ENCODE measurements at places on chromosomes 11 and 22. TPM values are rescaled to one million over a fixed set of nuclear protein-coding genes. Genes with fewer than 3 reads are reported as not detected.

DNA sequence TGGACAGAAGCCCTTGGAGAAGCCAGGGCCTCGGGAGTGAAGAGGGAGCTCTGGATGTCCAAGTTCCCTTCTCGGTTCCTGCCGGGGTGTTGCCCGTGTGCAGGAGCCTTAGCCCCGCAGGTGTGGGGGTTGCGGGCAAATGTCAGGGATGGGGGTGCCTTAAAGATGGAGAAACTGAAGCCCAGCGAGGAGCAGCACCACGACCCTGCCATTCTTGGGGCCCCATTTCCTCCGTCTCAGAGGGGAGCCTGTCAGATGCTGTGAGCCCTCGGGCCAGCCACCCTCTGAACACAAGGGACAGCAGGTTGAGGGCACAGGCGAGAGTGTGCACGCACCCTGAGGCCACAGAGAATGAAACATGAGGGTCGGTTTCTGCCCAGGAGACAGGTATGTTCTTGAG, 6.3 kb downstream of the OSBPL5 start:
- DNase-seq = peak; percentile 48

- no peak for DNase-seq
Observed at GRCh38 chr11:69422645-69423044, 58.8 kb upstream of the LINC01488 start.

DNA sequence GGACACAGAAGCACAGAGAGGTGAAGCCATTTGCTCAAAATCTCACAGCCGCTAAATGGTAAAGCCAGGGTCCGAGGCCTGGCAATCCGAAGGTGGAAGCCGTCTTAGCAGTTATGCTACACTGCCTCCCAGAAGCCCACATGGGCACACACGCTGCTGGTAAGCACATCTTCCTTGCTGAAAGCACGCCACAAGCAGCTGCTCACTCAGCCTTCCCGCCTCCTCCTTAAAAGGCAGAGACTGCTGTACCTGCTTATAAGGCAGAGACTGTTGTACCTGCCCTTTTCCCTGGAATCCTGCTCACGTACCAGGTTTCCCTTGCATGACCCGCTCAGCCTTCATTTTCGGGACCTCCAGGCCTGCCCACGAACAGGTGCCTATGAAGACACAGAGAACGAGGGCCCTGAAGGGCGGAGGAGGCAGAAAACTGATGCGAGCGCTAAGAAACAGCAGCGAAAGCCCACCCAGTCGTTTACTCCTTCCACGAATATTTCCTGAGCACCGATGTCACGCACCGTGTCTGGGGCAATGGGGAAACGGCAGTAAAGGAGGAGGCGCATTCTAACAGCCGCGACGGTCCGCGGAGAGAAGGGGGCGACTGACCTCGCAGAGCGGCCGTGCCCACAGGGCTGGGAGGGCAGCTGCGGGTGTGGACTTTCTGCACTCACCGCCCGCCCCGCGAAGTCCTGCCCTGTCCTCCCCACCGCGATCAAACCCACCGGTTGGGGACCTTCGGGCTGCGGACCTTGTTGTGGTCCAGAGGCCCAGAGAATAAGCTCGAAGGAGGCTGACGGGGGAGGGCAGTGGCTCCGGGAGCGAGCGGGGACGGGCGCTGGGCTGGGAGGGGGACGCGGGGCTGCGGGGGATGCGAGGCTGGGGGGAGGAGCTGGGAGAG, 13.0 kb downstream of the SPATA19 start:
- peak; percentile 51 for DNase-seq

GRCh38 chr11:43404836-43405479, 46.2 kb downstream of the TTC17 start:
- DNase-seq = no peak

- DNase-seq = no peak
Observed at GRCh38 chr11:84407091-84407490, 1120.9 kb upstream of the CCDC90B start.

GRCh38 chr11:4672470-4672869, 25.2 kb downstream of the OR51E2 start:
- no peak for DNase-seq

- DNase-seq = peak; percentile 42
Observed at GRCh38 chr11:69651834-69652620, 11.1 kb downstream of the CCND1 start.

DNA sequence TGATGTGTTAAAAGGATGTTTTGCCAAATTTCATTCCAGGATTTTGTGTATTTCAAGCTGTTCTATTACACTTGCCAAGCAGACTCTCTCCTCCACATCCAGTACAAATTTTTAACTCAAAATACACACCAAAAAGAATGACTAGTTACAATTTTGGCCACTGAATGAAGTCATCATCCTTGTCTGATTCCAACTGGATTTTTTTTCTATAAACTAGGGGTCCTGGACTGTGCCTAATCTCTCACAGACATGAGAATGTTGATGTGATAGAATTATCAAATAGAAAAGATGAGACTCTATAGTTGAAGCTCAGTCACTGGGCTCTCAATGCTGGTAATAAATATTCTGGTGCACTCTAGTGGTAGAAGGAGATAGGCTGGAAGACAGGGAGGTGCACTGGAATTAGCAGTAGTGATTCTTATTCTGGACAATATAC, 85.8 kb downstream of the FANCF start:
- no peak for DNase-seq

The DRICH1 gene
- total RNA-seq = 1.1 TPM

The ZNF143 gene
- total RNA-seq = 30.3 TPM

The HRAS gene
- total RNA-seq = 66.1 TPM

All from kidney (tissue), 22 donors.